ENCODE measurements at places on chromosomes 13 and 19.

DNA sequence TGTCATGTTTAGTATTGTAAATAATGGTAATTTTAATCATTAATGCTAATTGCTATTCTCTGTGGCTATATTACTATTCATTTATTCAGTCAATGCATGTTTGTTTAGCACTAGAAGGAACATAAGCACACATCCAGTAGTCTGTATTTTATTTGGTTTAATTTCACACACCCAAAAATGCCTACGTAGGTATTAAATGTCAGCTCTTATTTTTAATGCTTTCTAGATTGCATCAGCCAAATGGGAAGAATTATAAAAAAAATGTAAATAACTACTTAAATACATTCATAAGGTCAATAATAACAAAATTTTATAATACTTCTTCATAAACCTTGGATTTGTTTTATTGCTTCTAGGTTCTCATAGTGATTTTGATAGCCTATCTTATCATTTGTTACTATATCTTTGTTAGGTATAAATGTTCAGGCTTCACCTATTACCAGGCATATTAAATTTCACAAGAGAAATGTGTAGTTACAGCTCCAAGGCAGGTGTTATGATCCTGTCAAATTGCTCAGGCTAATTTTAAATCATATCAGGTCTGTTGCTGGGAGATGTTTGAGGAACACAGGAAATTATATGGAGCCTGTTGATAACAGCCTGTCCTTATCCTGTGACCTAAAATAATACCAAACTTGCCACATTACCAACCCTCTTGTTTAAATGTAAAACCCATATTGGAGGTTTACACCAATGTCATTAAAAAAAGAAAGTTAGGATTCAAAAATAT is 34.4 kb downstream of the ITGBL1 start:
- DNase-seq = no peak

GRCh38 chr13:76619631-76620030 is 266.6 kb downstream of the KCTD12 start:
- no peak for DNase-seq

DNA sequence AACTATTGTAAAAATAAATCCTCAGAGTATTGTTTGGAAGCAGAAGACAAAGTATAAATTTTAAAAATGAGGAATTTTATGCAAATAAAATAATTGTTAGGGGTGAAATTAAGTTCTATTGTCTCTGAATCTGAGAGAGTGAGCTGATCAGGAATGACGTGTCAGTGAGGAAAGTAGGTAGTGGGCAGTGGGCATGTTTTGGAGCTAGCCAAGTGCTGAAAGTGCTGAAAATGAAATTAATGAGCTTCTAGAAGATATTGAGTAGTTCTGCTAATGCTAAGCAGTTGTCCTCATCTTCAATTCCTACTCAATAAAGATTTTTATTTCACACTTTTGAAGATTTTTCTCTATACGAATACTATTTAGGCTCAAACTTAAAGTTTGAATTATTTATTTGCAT is 1167.8 kb upstream of the PCDH20 start:
- DNase-seq = no peak

- DNase-seq = no peak
Measured at GRCh38 chr19:2798733-2799132, 13.4 kb downstream of the THOP1 start.

DNA sequence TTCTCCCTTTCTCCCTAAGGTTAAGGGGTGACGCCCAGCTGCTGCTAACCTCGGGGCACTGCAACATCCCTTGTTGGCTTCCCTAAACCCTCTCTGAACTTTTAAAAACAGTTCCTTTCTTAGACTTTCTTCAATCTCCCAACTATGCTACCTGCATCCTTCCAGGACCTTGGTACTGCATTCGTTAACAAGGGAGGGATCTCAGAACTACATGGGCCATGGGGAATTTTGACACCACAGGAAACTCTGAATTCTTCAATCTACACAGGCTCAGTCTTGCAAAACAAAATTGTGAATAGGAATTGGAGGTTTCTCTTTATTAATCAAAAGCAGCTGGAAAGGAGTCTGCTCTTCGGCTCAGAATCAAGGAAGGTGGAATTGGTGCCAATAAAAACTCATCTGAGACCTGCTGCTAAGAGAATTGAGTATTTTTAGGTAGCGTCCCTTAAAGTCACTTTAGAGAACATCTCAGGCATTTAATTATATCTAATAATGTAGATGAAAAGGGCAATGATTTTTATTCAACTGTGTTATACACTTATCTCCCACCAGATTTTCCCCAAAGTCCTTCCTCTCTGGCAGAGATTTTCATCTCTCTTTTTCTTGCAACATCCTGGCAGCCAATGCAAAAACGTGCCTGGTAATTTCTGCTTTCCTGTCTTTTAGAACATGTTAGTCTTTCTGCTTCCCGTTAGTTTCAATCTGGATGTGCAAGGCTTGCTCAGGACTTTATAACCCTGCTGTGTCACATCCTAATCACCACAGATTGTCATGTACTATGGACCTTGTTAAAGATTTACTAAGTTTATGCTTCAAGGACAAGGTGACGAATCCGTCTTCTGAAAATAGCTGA is 69.1 kb upstream of the SLC15A1 start:
- DNase-seq = no peak

DNA sequence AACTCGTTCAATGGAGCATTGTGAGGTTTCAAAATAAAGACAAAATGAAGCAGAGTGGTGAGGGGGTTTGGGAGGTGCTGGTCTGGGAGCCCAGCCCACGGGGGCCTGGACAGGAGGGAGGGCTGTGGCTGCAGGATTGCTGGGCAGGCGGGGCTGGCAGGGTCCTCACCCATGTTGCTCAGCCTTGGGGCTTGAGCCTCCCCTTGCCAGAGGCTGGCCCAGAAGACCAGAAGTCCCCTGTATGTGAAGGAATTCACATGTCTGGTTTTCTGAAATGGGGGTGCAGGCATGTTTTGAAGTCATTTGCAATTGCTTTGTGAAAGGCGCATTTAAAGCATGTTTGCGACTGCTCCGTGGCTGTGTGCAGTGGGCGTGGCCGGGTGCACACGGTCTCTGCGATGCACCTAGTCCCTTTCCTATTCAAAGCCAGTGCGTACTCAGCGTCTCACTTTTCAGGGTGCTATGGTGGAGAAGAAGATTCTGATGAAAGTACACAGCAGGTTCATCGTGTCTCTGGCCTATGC is 2.3 kb downstream of the GRK1 start:
- DNase-seq = no peak

DNA sequence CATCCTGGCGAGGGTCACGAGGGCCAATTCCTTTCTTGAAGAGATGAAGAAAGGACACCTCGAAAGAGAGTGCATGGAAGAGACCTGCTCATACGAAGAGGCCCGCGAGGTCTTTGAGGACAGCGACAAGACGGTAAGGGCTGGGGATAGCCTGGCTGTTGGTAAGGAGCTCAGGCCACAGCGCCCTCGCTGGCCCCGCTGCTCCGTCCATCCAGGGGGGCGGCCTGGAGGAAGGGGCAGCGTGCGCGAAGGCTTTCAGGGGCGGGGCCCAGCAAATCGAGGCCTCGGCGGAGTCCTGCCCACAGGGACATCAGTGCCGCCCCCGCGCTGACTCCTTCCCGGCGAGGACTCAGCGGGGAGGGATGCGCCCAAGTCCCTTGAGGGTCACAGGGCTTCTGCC is 6.9 kb downstream of the F10 start:
- DNase-seq = no peak

DNA sequence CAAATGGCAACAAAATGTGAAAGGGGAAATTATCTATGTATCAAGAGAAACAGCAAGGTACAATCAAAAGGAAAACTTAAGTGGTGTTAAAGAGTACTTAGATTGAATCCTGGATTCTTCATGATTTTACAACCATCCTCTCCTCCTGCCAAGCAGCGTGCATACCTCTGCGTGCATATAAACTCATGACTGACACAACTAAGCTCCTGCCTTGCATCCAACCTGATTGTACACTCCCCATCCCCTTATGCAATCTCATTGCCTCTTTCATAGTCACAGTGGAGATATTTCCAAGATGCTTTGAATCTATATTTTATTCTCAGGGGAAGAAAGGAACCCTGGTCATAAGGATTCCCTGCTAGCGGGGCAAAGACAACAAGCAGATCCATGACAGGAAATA is 499.9 kb downstream of the KCTD12 start:
- no peak for DNase-seq

DNA sequence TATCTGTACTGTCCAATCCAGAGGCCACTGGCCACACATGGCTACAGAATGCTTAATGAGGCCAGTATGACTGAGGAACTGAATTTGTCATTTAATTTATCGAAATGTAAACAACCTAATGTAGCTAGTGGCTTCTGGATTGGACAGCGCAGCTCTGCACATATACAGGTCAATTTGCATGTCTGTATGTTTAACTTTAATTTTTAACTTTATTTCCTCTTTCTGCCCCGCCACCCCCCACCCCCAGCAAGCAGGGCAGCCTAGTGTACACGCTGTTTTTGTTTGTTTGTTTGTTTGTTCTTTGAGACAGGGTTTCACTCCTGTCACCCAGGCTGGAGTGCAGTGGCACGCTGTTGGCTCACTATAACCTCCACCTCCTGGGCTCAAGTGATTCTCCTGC is 15.5 kb downstream of the ZSWIM9 start:
- DNase-seq = no peak

DNA sequence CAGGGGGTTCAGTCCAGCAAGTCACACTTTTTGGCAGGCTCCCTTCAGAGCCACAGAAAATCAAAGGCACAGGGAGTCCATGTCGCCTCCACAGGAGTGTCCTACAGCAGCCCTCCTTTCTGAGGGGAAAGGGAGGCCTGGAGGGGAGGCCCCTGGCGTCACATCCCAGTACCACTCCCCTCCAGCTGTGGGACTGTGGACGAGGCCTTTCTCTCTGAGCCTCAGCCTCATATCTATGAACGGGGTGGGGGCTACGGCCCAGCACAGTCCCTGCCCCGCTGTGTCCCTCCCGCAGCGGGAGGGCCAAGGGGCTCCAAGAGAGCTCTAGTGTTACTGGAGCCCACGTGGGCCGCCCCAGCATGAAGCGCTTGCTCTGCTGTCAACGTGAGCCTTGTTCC is 23.8 kb downstream of the PEPD start:
- no peak for DNase-seq

- DNase-seq = no peak
Measured at GRCh38 chr13:32125751-32126150, 94.2 kb downstream of the FRY start.

GRCh38 chr13:87671753-87672605 is 808 bp downstream of the SLITRK5 start:
- DNase-seq = no peak

DNA sequence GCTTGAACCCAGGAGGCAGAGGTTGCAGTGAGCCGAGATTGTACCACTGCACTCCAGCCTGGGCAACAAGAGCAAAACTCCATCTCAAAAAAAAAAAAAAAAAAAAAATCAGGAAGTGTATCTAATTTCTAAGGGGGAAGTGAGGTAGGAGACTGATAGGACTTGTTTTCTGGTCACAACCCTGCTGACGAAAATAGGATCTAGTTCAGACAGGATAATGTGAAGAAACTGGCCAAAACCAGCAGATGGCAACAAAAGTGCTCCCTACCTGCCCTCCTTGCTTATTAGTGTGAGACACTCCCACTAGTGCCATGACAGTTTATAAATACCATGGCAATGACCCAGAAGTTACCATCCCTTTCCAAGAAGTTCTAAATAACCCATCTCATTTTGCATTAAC is 36.0 kb upstream of the KPNA3 start:
- no peak for DNase-seq

DNA sequence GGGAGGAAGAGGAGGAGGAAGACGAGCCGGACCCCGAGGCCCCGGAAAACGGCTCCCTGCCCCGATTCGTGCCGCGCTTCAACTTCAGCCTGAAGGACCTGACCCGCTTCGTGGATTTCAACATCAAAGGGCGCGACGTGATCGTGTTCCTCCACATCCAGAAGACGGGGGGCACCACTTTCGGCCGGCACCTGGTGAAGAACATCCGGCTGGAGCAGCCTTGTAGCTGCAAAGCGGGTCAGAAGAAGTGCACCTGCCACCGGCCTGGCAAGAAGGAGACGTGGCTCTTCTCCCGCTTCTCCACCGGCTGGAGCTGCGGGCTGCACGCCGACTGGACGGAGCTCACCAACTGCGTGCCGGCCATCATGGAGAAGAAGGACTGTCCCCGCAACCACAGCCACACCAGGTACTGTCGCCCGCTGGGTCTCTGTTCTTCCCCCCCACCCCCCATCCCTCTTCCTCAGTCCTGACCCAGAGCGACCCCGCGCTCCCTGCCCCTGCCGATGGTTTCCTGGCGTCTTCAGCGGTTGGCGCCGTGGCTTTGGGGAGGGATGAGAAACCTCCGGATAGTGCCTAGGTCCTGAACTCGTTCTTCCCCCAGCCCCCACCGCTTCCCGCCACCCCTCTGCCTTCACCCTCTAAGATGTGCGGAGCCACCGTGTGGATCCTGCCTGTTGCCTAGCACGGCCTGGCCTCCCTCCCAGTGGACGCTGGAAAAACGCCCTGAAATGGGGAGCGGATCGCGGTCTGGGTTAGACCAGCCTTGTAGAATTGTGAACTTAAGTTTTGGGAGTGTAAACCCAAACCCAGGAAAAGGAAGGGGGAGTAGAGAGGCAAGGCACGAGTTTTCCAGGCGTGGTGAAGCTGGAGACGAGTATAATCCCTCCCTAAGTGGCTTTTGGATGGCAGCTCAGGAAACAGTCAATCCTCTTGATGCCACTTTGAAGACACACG is 1.5 kb downstream of the HS6ST3 start:
- no peak for DNase-seq

DNA sequence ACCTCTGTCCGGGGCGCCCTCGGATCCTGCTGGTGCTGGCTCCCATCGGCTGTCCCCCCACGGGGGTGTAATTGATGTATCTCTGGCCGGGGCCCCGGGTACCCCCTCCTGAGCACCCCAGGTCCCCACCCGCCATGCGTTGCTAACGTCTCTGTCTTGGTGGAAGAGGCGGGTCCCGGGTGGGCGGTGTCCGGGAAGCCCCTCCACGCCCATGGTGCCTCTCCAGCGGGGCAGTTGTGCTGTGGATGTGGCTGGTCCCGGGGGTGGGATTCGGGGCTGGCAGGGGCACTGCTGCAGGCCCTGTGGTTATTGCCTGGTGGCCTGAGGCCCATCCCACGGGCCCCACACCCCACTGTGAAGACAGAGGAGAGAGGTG is 4.9 kb downstream of the DIRAS1 start:
- no peak for DNase-seq

DNA sequence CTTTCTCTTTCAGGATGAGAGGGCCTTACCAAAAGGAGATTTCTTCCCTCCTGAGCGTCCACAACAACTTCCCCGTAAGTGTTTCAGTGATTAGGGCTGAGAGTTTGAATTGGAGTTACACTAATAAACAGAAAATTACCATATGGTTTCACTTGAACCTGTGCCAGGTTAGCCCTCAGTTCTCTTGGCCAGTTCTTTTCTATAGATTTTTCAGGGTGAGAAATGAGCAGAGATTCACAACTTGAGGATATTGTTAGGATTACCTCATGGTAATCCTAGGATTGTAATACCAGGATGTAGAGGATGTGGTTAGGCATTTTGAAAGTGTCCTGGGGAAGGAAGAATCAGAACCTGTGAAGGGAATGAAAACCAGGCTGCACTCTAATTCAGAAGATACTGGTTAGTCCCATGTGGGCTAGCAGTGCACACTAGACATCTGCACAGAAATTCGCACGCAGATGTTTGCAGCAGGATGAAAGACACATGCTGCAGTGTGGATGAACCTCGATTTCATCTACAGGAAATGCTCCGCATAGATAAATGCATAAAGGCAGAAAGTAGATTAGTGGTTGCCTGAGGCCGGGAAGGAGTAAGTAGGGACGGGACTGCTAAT is 24.1 kb downstream of the HNRNPM start:
- DNase-seq = no peak

GRCh38 chr13:97225533-97225932 is 3.4 kb downstream of the MBNL2 start:
- no peak for DNase-seq
